LHCN-M2 (cell line): ENCODE measurements at places on chromosomes 4 and X. TPM values are rescaled to one million over a fixed set of nuclear protein-coding genes. Genes with fewer than 3 reads are reported as not detected.

The ADAMTS3 gene
- total RNA-seq = under 0.01 and 0.23 TPM in 2 replicates

The SUPT20HL2 gene
- not detected in 2 replicates for total RNA-seq

The SSX4B gene
- not detected in 2 replicates for total RNA-seq

The SPP1 gene
- 0.11 TPM in 1 of 2 replicates, not detected in the other for total RNA-seq

The L1CAM gene
- 0.29 and 2.1 TPM in 2 replicates for total RNA-seq

The DGKK gene
- total RNA-seq = not detected in 2 replicates

DNA sequence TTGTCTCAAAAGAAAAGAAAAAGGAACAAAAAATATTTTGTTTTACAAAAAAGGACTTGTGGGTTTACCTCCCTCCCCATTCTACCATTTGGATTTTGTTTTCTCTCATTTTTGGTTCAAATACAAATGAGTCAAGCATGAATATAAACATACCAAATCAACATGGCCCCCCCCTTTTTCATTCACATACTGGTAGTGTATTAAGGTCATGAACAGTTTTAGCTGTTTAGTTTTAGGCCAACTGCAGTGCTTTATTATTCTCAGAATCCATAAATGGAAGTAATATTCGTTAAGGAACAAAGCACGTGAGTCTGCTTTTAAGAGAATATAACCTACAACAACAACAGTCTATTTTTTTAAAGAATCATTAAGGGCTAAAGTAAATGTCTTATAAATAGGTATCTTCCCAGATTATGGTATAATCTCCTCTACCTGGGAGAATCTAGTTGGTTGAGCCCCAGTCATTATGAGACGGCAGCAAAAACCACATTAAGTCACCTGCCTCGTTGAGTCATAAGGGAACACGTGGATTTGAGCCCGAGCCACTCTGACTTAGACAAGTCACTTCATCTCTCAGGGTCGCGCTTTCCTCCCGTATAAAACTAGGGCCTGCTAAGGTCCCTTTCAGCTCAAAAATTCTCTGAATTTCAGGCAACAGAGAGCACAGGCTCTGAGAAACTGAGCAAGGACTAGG lies 26.7 kb downstream of the BCLAF3 start:
- no peak for DNase-seq

DNA sequence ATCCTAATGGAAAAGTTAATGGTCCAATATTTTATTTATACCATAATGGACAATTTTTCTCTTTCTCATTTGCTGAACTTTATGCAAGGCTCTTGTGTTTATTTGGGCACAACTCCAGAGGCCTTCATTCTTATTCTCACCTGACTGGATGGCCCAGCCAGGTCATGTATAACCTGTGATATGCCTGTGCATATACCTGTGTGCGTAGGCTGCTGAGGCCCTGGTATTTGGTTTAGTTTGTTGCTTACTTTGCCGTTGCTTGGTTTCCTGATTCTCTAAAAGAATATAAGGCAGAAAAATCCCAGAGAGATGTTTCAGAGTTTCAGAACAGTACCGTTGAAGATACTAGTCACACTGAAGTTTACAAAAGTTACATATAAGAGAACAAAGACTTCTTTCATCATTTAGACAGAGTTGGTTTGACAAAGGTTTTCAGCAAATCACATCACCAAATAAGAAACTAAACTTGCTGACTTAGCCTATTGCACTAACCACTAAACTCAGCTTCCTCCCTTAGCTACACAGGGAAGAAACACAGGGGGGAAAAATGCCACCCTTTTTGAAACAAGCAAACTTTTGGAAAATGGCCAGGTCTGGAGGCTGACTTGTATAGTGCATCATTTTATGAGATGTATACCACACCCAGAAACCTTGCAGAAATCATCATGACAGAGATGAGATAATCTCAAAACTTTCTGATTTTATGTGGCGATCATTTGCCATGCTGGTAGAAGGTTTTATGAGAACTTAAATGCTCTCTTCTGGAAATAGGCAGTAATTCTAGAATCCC lies 248.5 kb downstream of the GRIA3 start:
- DNase-seq = no peak

DNA sequence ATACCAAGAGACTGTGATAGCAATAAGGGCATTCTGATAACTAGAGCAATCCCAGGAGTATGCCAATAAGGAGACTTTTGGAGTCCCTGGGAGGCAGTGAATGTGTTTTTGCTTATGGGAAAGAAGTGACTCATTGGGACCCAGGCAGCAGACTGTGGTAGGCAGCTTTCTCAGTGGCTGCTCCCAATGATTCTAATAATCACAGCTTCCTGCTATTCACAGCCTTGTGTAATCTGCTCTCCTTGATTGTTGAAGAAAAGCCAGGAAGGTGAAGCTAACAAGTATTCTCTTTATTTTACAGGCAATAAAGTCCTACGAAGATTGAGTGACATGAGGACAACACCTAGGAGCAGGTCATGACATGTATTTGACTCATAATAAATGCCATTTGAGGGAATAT lies 70.3 kb upstream of the DDX60 start:
- peak; percentile 31 for DNase-seq

GRCh38 chr4:41476310-41476885 lies 61.6 kb upstream of the LIMCH1 start:
- no peak for DNase-seq

GRCh38 chrX:16199343-16199742 lies 32.1 kb downstream of the MAGEB17 start:
- no peak for DNase-seq

- no peak for DNase-seq
Observed at GRCh38 chr4:181502611-181503010, 740.6 kb upstream of the TENM3 start.

DNA sequence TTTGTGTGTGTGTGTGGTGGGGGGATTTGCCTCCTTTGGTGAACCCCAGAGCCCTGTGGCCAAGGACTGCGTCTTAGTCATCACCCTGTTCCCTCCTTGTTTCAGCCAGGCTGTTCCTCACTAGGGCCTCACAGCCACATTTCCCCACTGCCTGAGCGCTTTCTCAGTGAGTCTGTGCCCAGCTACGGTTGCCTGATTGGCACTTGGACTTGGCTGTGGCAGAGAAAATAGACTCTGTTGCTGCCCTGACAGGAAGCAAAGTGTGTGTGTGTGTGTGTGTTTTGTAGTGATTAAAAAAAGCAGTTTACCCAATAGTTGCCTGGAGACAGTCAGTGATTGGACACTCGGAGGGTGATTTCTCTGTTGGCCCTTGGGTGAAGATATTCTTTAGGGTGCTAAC lies 113.0 kb downstream of the UCHL1 start:
- DNase-seq = no peak

DNA sequence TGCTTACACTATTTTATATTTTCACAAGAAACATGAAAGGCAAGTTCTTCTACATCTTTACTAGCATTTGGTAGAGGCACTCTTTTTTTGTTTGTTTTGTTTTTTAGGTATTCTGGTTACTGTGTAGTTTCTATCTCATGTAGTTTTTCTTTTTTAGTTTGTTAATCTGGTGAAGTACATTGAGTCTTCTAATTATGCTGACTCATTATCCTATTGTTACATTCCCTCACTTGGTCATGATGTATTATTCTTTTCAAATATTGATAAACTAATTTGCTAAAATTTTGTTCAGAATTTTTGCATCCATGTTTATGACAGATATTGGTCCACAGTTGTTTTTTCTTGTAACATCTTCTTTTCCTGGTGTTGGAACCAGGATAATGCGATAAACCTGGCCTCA lies 4.7 kb downstream of the GK2 start:
- no peak for DNase-seq

GRCh38 chrX:155112171-155112570 lies 40.9 kb downstream of the BRCC3 start:
- DNase-seq = no peak

DNA sequence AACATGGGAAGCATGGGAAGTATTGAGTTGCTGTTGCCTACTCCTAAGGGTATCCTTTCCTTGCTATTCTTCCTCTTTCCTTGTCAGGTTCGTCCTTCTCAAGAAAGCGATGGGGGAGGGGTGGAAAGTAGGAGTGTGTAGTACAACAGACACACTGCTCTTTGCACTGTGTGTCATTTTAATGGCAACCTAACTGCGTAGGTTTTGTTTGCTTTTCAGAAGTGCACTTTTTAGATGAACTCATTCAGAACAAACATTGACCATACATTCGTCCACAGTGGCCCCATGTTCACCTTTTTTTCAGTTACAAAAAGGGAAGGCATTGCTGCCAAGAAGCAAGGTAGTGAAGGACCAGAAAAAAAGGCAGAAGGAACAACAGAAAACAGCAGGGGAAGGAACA lies 10.2 kb upstream of the YIPF6 start:
- no peak for DNase-seq

DNA sequence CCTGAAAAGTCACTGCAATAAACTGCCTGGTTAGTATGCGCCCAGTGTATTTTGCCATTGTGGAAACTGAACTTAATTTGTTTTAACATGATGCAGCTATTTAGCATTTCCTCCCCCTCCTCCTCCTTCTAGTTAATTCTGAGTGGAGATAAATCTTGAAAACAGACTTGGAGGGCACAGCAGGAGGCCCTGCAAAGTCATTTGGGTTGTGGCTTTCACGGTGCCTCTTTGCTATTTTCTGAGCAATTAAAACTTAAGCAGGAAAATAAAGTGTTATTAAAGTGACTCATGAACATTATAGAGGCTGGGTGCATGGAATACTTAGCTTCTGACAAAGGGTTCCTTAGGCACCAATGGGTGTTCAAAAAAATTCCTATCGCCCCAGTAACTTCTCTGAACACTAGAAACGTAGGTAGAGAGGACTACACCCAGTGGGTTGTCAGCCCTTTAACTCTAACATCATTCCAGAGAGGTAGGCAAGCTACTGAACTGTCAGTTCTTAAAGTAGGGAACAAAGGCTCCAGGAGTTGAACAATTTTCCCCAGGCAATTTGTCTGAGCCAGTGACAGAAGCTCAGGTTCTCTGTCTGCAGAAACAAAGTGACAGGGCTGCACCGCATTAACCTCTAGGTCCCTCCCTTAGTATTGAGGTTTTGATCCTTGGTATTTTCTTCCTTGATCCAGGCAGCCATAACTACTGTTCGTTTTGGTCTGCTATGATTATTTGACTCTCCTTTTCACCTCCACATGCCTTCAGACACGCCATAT lies 158.3 kb upstream of the KIT start:
- DNase-seq = peak; percentile 45

GRCh38 chrX:40950546-40950945 lies 134.7 kb upstream of the USP9X start:
- DNase-seq = no peak

GRCh38 chrX:37746218-37746941 lies 33.5 kb upstream of the CYBB start:
- DNase-seq = peak; percentile 1
